ENCODE measurements at places on chromosomes 5 and 9.

GRCh38 chr5:102596113-102596512 is 97.3 kb upstream of the SLCO6A1 start:
- DNase-seq: no peak

DNA sequence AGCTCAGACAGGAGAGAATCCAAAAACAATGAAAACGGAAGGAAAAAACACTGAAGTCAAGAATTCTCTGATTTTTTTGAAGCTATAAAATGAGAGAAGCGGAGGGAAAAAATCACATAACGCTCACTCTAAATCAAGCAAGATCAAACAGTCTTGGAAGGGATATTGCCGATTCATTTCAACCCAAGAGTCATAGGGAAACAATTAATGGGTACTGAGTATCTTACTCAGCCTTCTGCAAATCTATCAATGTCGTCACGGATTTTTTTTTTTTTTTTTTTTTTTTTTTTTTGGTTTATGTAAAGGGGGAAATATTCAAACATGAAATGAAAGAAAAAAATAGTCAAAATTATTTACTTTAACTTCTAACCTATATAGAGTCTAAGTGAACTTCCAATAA is 9.5 kb downstream of the MEF2C start:
- no peak for DNase-seq

DNA sequence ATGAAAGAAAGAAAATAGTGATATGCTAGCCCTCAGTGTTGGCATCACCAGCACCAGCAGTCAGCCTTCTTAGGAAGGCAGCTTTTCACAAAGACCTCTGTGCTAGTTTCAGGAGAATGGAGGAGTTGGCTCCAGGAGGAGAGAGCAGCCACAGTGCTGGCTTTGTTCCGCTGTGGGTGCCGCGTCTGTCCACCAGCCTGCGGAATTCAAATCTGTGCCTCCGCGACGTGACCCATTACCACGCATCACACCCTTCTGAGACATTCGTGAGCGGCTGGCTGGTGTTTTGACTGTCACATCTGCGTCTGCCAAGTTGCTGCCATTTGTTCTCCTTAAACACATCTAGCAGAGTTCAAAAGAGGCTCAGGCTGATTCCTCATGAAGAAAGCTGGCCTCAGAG is 34.4 kb downstream of the SNX18 start:
- no peak for DNase-seq

- DNase-seq: no peak
Measured at GRCh38 chr9:14281876-14282275, 32.1 kb downstream of the NFIB start.

- DNase-seq: no peak
Measured at GRCh38 chr9:96048104-96048955, 172.8 kb downstream of the ERCC6L2 start.

GRCh38 chr5:111502956-111503355 is 9.4 kb downstream of the STARD4 start:
- DNase-seq: no peak

DNA sequence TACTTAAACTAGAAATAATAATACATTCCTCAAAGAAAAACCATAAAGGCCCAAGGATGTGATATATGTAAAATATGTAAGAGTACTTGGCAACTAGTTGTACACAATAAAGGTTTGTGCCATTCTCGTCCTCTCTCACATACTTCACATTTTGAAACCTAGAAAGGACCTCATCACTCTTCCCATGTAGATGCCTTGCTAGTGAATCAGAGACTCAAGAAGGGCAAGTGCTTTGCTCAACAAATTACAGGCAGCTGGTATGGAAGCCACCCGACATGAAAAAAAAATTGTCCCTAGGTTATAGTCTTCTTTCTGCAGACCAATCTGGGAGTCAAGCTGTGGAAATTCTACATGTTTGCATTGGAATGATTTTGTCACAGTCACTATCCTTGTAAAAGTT is 31.7 kb downstream of the ADRB2 start:
- no peak for DNase-seq

Measured in ureter (tissue), 1 donor.